ENCODE measurements at places on chromosomes 11 and 22.

DNA sequence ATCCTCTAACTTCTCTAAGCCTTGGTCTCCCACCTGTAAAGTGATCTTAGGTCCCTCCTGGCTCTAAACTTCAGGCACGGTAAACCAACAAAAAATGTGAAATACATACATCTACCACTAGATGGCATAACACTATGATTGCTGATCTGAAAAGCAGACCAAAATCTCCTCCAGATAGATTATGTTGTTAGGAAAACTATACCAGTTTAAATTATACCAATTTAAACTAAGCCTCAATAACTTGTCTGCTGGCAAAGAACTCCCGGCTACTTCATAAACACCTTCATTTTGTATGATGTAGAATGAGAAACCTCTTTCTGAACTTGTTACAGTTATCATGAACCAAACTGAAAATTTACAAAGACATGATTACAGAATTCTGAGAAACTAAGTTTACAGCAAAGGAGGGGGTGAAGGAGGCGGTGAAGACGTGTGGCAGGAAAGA lies 85.9 kb downstream of the SBF2 start:
- peak; percentile 70 for DNase-seq

GRCh38 chr11:118911880-118912741 lies 13.6 kb downstream of the BCL9L start:
- peak; percentile 97 for DNase-seq

DNA sequence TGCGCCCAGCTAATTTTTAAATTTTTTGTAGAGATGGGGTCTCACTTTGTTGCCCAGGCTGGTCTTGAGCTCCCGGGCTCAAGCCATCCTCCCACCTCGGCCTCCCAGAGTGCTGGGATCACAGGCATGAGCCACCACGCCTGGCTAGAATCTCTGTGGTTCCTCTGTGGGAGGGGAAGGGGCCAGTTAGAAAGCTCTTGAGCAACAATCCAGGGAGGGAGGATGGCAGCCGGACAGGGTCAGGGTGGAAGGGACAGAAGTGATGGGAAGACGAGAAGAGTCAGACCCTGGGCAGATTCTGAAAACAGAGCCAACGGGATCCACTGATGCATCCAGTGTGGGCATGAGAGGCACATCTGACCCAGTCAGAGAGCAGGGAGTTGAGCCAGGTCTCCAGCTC lies 38.9 kb upstream of the MN1 start:
- no peak for DNase-seq

GRCh38 chr11:71385091-71385490 lies 63.1 kb downstream of the DHCR7 start:
- DNase-seq, result no peak

- DNase-seq, result no peak
These were observed 59.3 kb upstream of the ANO1 start for GRCh38 chr11:70018816-70019215.
